ENCODE measurements at places on chromosomes 2 and 18.

GRCh38 chr2:29702276-29702675, 219.1 kb downstream of the ALK start:
- no peak for DNase-seq

DNA sequence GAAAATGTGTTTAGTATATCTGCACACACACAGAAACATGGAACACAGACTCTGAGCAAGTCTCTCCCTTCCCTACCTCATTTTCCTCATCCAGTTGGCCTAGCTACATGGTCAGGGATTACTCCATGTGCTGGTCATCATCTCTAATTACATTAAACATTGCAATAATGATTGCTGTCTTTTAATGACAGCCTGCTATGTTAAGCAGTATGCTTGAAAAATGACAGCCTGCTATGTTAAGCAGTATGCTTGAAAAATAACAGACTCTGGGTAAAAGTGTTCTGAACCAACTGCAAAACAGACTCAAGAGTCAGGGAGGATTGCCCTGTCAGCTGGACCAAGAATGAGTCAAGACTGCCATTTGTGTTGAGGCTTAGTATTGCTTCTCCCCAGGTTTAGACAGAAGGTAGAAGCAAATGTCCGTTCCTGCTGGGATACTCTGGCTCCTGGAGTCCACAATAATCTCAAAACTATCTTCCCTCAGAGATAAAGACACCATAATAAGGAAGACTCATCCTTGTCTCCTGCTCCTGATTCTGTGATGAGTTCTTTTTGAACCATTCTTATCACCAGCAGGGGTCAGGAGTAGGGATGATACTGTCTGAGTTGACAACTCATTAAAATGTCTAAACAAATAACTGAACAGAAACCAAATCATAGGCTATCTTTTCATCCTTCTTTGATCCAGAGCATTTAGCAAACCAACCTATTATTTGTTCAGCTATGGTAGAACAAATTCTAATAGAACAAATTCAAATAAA, 57.7 kb downstream of the CCDC93 start:
- DNase-seq: no peak

GRCh38 chr18:58175122-58175785, 131.2 kb downstream of the NEDD4L start:
- no peak for DNase-seq

- DNase-seq: no peak
Measured at GRCh38 chr2:11862049-11862448, 115.6 kb downstream of the LPIN1 start.

- DNase-seq: no peak
Measured at GRCh38 chr18:55396267-55396905, 191.6 kb downstream of the TCF4 start.

GRCh38 chr2:54867457-54867856, 144.0 kb downstream of the EML6 start:
- no peak for DNase-seq

GRCh38 chr2:68172521-68172920, 14.8 kb downstream of the PNO1 start:
- DNase-seq: no peak

- DNase-seq: no peak
Measured at GRCh38 chr2:237552908-237553307, 13.5 kb upstream of the PRLH start.

DNA sequence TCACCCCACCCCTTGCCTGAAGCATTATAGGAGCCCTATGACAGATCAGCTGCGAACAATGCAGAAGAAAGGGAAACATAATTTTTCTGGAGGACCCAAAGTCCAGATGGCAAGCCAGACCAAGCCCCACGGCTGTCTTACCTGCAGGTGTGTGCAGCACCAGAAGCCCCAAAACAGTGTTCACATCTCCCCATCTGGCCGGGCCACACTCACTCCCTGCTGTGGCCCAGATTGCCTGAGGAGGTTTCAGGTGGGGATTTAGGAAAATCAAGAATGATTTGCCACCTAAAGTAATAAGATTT, 11.7 kb upstream of the STK17B start:
- DNase-seq: no peak

- no peak for DNase-seq
Measured at GRCh38 chr2:236298924-236299475, 34.8 kb upstream of the ASB18 start.

GRCh38 chr18:76376668-76377358, 118.2 kb downstream of the ZNF516 start:
- DNase-seq: no peak

GRCh38 chr2:16254356-16254965, 314.1 kb downstream of the MYCN start:
- DNase-seq: no peak

DNA sequence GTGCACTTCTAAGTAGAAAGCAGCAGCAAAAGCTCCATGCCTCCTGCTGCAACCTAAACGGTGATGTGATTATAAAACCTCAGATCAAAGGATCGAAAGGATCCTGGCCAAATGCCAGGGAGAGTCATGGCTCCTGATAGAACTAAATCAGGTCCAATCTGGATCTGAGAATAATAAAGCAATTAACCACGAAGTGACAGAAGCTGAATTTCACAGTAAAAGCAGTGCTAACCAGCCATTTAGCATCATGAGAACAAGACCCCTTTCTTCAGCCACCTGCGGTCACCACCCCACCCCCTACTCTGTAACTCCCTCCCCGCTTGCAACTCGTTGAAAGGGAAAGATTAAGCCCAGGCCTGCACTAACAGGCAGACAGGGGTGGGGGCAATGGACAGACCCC, 748.7 kb downstream of the BCL11A start:
- DNase-seq: no peak

DNA sequence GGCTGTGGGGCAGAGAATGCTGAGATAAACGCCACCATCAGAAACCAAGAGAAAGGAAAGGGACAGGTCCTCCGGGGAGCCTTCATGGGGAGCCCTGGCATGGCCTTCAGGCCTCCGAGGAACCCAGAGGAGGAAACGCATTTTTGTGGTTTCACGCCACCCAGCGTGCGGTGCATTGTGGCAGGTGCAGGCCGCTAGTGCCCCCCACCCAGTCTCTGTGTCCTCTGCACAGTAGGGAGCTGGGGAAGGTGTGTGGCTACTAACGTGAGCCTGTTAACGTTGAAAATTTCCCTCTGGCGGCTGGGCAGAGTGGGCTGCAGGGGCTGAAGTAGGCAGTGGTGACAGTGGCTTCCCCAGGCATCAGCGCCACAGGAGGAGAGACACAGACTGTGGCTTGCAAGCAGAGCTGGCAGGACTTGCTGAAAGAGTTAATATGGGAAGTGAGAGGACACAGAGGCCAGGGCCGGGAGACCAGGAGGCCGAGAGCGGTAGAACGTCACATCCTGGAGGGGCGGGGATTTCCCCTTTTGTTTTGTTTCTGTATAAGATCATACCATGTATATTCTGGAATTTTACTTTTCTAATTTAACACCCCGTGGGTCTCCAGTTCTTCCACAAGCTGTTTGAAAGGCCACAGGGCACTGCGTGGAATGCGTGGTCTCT, 166.9 kb downstream of the GBX2 start:
- DNase-seq: no peak

- DNase-seq: no peak
Measured at GRCh38 chr2:140718999-140719398, 1411.8 kb downstream of the LRP1B start.

DNA sequence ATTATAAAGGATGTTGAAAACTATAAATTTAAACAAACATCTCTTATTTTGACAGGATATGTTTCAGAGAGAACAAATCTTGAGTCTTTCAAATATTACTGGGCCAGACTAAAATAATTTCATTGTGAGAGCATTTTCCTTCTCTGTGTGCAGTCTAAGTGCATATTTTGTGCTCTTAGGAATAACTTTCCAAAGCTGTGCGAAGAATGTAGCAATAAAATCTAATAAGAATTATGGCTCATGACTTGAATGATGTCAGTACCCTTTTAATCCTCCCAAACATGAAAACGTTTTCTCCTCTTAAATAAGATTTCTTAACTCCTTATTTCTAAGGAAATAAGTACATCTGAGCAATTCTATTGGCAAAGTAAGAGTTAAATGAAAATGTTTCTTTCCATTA, 76.2 kb upstream of the EFEMP1 start:
- no peak for DNase-seq

GRCh38 chr18:57791192-57791591, 11.9 kb downstream of the ATP8B1 start:
- no peak for DNase-seq
